ENCODE measurements at places on chromosomes 2 and 18.

- DNase-seq = no peak
Observed at GRCh38 chr2:5719629-5720334, 27.6 kb downstream of the SOX11 start.

- DNase-seq = no peak
Observed at GRCh38 chr2:190571686-190572085, 37.2 kb upstream of the NEMP2 start.

DNA sequence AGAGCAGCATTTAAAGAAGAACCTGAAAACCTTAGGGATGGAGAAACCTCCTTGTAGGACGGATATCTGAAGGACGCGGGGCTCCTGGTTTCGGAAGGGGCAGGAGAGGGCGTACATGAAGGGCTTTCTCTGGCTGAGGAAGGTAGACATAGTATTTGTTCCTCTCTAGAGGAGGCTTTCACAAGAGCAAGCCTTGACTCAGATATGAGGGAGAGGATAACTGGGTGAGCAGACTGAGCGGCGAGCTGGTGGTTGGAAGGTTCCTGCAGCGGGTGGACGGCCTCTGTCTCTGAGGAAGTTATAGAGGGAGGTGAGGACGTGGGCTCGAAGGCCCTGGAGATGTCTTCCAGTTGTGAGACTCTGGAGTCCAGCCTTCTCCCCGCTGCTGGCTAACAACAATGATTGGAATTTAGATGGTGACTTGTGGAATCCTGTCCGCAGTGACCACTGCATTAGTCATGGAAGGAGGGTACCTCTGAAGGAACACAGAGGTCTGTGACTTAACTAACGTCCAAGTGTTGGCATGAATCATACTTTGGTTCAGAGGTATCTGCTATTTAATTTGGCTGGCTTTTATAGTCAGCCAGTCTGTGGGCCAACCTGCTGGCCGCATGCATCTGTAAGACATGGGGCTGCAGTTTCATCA lies 80.9 kb downstream of the ASAP2 start:
- no peak for DNase-seq

DNA sequence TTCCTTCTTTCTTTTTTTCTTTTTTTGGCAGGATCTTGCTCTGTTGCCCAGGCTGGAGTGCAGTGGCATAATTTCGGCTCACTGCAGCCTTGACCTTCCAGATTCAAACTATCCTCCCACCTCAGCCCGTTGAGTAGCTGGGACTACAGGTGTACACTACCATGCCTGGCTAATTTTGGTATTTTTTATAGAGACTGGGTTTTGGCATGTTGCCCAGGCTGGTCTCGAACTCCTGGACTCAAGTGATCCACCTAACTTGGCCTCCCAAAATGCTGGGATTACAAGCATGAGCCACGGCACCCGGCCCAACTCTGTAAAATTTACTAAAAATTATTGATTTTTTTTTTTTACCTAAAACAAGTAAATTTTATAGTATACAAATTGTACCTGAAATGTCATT lies 360.8 kb downstream of the ALK start:
- no peak for DNase-seq

GRCh38 chr18:378079-378478 lies 110.2 kb upstream of the THOC1 start:
- no peak for DNase-seq

DNA sequence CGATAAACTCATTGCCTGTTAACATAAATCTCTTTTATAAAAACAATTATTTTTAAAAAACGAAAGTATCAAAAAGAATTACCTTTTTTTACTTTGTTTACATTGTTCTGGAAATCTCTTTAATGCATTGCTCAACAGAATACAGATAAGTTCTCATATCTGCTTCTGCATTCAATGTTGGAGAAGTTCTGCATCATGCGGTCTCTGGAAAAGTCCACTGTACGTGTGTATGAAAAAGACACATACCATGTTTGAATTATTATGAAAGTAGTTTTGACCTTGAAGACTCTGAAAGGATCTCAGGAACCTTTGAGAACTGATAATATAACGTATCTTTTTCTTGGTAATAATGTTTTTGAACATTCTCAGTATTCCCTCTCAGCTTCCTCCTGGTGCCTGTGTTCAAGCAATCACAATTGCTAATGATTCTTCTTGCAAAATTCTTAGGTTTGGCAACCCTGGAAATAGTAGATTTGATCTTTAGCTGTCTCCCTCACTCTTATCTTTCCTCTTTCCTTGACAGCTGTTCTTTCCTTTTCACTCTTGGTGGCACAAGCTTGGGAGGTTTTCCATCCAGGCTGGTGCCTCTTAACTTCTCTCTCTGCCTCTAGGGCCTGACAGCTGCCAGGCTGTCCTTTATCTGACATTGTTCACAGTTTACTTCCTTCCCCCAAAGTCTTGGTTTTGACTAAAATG lies 12.4 kb upstream of the IL1R1 start:
- no peak for DNase-seq

GRCh38 chr2:110677080-110677479 lies 783 bp downstream of the BUB1 start:
- no peak for DNase-seq

DNA sequence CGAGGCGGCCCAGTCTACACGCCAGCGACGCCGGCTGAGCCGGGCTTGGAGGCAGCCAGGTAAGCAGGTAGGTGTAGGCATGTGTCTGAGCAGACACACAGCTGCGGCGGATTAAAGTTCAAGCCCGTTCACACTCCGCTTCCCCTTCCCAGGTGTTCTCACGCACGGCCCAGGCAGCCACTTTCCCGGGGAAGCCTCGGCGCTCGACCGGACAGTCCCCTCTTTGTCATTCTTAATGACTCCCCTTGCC lies 367 bp downstream of the TGFA start:
- DNase-seq = no peak

GRCh38 chr2:19860022-19860421 lies 41.8 kb downstream of the TTC32 start:
- no peak for DNase-seq

DNA sequence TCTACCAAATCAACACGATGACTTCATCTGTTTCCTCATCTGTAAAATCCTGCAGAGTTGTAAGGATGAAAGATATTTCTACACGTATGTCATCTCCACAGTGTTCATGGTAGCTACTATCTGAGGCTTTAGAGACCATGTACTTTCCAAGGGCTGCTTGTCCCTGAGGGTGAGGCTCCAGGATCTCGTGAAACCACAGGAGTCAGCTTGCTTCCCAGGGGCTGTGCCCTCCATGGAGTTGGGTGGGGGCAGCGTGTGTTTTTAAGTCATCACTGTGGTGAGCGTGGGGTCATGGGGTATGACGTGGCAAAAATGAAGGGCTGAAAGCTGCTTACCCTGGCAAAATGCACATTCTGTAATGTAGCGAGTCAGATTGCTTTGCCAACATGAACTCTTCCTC lies 81.6 kb downstream of the ASAP2 start:
- no peak for DNase-seq

GRCh38 chr2:204437408-204437807 lies 107.9 kb upstream of the PARD3B start:
- DNase-seq = no peak

DNA sequence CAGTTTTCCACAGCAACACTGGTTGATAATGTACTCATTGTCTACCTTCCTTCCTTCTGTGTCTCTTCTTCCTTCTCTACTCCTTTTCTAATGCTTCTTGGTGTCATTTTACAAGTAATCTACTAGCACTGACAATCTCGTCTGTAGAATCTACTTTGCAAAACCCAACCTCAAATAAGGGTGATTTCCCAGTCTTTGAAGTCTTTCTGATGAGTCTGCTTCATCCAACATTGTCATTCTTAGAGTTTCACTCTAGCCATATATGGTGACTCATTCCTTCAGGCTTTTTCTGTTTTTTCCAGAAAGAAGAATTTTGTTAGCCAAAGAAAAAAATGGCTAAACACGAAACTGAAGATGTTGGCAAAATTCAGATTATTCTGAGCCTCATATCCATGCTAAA lies 288.7 kb downstream of the MBD2 start:
- no peak for DNase-seq

DNA sequence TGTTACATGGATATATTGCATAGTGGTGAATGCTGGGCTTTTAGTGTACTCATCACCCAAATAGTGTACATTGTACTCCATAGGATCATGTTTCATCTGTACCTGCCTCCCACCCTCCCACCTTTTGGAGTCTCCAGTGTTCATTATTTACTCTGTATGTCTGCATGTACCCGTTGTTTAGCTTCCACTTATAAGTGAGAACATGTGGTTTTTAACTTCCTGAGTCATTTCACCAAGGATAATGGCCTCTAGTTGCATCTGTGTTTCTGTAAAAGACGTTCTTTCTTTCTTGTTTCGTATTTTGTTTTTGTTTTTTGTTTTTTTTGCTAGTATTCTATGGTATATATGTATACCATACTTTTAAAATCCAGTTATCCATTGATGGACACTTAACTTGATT lies 107.5 kb downstream of the MSTN start:
- no peak for DNase-seq

DNA sequence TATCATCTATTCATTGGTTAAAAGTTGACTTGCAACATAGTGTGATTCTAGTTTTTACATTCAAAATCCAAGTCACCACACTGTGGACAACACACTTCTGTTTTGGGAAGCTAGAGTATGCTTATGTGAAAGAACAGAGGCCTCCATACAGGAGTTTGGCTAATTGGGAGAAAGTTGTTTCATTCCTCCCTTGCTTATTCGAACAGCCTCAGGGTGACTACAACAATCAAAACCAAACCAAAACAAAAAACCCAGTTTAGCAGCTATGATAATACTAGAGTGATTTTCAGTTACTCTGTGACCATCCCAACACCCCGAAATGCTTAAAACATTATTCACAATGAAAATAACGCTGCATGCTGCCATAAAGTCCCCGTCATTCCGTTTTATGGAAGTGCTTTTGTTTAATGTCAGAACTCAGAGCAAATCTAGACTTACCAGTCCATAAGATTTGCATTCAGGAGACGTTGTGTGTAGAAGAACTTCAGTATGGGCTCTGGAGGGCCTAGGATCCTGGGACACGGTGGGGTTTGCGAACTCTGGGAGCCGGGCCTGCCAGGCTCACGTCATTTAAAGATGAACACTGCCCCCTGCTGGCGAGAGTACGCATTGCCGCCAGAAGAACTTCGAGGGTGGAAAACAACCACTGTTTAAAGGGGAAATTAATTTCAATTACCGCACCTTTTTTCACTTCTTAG lies 111.4 kb downstream of the FTCDNL1 start:
- DNase-seq = peak; percentile 87

- no peak for DNase-seq
Observed at GRCh38 chr18:25425024-25425423, 73.1 kb upstream of the ZNF521 start.

DNA sequence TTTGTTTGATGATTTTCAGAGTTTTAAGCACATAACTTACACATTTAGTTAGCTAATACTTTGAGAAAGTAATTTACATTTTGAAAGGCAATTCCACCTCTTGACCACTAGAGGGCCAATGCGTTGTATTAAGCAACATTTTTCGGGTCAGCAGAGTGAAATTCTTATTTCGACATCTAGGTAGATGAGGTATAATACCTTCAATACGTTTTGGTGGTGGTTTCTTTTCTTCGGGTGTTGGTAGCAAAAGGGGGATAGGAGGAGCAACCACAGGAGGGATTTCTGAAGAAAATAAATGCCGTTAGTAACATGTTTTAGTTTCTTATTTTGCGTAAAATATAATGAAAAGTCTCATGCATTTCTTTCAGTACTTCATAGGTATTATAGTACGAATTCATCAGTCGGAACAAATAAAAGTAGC lies 106.3 kb downstream of the TTN start:
- no peak for DNase-seq

DNA sequence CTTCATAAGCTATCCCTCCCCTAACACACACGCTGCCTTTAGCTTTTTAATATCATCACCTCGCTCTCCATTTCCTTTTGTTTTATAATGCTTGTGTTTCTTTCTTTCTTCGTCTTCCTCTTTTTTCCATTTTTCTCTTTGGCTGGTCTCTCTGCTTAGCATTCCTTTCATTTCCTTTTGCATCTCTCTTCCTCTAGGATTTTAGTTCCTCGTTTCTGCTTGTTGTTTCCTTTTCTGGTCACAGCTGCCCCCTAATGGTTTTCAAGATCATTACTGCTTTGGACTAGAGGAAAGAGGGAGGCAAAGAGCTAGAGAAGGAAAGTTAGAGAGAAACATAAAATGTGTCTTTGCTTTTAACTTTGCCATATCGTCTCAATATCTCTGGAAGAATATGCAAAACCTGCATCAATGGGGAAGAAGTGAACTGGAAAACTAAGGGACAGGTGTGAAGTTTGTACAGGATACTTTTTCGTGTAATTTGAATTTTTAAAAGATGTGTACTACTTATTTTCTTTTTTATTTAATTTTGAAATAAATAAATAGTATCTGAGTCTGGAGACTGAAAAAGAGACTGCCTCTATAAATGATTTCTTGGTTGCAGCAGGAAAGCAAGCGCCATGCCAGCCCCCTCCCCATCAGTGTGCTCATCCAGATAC lies 6.3 kb upstream of the NRP2 start:
- DNase-seq = no peak

- DNase-seq = no peak
Observed at GRCh38 chr2:26816893-26817292, 31.0 kb downstream of the CENPA start.

DNA sequence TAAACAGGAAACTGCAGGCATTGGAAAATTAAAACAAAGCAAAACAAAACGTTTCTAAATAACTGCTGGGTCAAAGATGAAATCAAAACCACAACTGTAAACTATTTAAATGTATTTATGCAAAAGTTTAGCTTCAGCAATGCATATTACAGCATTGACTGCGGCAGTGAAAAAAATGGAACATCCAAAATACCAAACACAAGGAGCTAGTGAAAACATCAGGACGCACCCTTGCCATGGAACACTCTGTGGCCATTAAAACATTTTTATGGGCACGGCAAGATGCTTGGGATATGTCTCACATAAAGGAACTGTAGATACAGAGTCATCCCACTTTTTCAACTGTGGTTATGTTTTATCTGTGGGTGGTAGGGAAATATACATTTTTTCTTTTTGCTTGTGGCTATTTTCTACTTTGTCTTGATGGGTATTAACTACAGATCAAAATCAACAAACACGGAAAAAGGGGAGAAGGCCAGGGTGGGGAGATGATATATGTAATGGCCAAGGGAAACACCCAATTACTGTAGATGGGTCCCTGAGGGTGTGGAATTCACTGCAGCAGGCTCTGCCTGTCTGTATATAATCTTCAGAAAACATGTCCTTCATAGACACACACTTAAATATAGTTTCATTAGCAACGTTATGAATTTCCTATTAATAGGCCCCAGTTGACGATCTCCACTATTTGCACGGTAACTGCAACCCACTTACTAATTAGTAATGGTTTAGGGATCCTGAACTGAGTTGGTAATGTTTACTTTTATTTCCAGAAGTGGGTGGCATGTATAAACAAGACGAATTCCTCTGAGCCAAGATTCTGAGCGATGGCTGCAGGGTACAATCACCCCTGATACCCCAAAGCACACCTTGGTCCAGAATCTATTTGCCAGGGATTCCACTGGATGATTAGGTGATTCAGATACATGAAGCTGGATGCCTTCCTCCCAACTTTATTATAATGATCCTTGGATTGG lies 110.5 kb downstream of the ACKR3 start:
- DNase-seq = no peak

Measured in nephron progenitor cell (in vitro differentiated cells).